NCI-H446 treated with DMSO at 0.1 percent for 48 hours (cell line): ENCODE measurements at places on chromosomes 7 and 10.

DNA sequence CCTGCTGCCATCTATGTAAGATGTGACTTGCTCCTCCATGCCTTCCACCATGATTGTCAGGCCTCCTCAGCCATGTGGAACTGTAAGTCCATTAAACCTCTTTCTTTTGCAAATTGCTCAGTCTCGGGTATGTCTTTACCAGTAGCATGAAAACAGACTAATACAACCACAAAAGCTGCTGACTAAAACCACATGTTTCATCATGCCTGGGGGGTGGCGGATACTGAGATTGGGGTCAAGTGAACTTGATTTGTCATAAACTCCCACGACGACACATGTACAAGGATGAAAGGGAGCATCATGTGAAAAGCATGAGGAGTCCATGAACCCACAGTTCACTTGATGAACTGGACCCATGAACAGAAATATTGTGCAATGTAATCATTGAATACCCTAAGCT, 134.9 kb upstream of the ANK3 start:
- DNase-seq = no peak

- no peak for DNase-seq
These were observed 98.3 kb downstream of the FOXL3 start for GRCh38 chr7:388023-388960.

GRCh38 chr7:92748495-92748894, 87.9 kb downstream of the CDK6 start:
- DNase-seq = no peak

DNA sequence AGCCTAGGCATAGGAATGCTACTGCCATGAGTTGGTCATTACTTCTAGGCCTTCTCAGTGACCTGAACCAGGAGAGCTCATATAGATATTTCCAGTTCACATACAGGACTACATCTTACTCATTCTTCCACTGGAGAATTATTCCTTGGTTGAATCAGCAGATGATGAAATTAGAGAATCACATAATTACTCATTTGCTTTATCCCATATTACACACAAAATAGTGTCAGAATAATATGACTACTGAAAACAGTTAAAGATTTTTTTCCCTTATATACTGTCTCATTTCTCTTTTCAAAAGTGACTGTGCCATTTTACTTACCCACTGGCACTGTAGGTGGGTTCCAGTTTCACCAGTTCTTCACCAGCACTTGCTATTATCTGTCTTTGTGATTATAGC, 18.5 kb downstream of the BMS1 start:
- no peak for DNase-seq

GRCh38 chr7:47371733-47372368, 210.1 kb downstream of the TNS3 start:
- no peak for DNase-seq

- DNase-seq = no peak
These were observed 5.0 kb downstream of the MXI1 start for GRCh38 chr10:110212119-110213006.

GRCh38 chr7:33221390-33221789, 92.0 kb downstream of the BBS9 start:
- DNase-seq = no peak
